Activated CD4-positive, alpha-beta memory T cell treated with anti-CD3 and anti-CD28 coated beads for 36 hours (primary cell): ENCODE measurements at places on chromosomes 16 and 17. TPM values are rescaled to one million over a fixed set of nuclear protein-coding genes. Genes with fewer than 3 reads are reported as not detected.
A peak's percentile ranks its signal among the peaks of the same experiment; 100 is the strongest.

DNA sequence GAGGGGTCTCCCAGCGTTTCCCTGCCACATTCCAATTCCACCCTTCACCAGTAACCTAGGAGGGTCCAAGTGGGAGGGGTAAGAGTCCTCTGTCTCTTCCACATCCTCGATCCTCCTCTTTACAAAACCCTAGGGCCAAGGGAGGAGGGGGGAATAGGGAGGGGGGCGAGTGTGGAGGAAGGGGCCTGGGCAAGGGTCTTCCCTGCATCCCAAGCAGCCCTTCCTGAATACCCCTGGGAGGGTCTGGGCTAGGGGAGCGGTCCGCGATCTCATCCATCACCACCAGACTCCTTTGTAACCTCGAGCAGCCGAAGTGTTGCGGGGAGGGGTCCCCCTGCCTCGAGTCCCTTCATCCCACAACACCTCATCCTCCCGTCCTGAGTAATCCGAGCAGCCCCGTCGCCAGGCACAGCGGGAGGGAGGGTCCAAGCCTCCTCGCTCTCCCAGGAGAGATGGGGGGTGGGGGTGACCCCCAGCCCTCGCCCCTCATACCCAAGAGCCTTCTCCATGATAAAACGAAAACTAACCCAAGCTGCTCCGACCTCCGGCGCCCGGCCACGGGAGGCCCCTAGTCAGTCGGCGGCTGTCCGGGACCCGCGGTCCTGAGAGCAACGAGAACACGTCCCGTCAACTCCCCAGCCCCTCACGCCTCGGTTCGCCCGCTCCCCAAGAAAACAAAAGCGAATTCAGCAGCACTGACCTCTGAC, 502 bp downstream of the SMPD3 start:
- peaks cover 19% of the 10 kb centered on the region for H3K27me3 ChIP-seq
- peaks cover 20% of the 10 kb centered on the region for H3K4me1 ChIP-seq
- peak overlapping the region; percentile 73 for H3K4me3 ChIP-seq
- DNase-seq: no peak

The FNDC8 gene
- total RNA-seq: not detected

The KLHL10 gene
- total RNA-seq: 0.12 TPM

DNA sequence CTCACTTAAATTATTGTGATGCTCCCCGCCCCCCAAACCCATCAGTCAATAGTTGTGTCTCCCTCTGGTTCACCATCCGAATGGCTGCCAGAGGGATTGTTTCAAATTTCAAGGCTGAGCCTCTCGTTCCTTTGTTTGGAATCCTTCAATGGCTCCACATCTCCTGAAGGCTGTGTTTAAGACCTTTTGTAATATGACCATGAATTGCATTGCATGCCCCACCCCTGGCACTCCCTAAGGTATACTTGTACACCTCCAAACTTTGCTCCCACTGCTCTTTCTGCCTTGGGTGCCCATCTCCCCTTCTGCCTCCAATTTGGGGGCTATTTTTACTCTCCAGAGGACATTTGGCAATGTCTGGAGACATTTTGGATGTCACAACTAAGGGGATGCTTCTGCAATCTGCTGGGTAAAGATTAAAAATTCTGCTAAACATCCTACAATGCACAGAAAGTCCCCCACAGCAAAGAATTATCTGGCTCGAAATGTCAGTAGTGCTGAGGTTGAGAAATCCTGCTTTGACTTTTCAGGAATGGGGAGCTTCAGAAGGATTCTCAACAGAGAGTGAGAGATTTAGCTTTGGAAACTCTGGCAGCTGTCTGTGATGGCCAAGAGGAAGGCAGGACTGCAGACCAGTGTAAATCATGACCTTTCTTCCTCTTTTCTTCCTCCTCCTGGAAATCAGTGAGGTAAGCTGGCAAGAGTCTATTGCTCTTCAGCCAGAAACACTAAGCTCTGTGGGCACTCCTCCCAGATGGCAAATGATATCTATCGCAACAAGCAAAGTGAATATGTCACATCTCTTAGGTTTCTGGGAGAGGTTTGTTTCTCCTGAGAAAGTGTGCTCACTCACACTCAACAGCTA, 8.7 kb upstream of the IL4R start:
- no peak for DNase-seq
- H3K4me3 ChIP-seq: no peak overlapping the region
- no peaks in the 10 kb centered on the region for H3K36me3 ChIP-seq
- H3K27ac ChIP-seq: no peak overlapping the region

GRCh38 chr17:44978807-44979206, 10.7 kb upstream of the C1QL1 start:
- no peak overlapping the region for H3K27ac ChIP-seq
- no peak overlapping the region for H3K4me3 ChIP-seq
- DNase-seq: no peak

- H3K27ac ChIP-seq: no peak overlapping the region
- DNase-seq: no peak
- no peak overlapping the region for H3K4me3 ChIP-seq
- peaks cover 10% of the 10 kb centered on the region for H3K27me3 ChIP-seq
These were observed 2.1 kb downstream of the SAMD14 start for GRCh38 chr17:50127697-50128361.

The CTRL gene
- total RNA-seq: 3.1 TPM

DNA sequence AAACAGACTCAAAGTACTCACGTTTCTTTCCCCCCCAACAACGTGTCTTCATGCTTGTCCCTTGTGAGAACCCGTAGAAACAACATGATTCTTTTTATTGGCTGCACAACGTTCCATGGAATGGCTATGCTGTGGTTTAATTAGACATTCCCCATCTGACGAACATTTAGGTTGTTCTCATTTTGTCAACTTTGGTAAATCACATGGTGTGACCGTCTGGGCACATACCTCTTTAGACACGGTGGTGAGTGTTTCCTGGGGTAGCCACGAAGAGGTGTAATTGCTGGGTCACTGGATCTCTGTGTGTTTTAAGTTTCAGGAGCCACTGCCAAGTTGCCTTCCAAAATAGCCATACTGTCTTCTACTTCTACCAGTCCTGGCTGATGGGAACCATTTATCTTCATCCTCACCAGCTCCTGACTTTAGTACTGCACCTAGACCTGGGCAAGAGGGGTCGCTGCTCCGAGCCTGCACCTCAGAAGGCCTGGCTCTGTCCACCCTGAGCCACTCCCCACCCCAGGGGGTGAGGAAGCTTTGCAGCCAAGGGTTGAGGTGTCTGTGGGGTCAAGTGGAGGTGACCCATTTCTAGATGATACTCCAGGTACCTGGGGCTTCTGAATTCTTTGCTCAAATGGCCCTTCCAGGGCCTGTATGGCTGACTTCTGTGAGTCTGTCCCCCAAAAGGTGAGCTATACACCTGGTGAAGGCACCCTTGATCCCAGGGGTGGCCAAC, 84.7 kb downstream of the IRX5 start:
- peaks cover 2% of the 10 kb centered on the region for H3K27me3 ChIP-seq
- no peak for DNase-seq
- H3K4me3 ChIP-seq: no peak overlapping the region
- no peaks in the 10 kb centered on the region for H3K4me1 ChIP-seq
- H3K27ac ChIP-seq: no peak overlapping the region

GRCh38 chr17:79646721-79647455, 36.0 kb upstream of the RBFOX3 start:
- H3K36me3 ChIP-seq: no peaks in the 10 kb centered on the region
- H3K4me3 ChIP-seq: no peak overlapping the region
- H3K27ac ChIP-seq: no peak overlapping the region
- no peaks in the 10 kb centered on the region for H3K4me1 ChIP-seq

- H3K27me3 ChIP-seq: no peaks in the 10 kb centered on the region
- no peaks in the 10 kb centered on the region for H3K36me3 ChIP-seq
- DNase-seq: no peak
- no peak overlapping the region for H3K27ac ChIP-seq
These were observed 16.0 kb upstream of the CDRT4 start for GRCh38 chr17:15483431-15483830.

The GNG13 gene
- total RNA-seq: not detected

GRCh38 chr16:87877942-87878507, 8.7 kb upstream of the SLC7A5 start:
- H3K36me3 ChIP-seq: peaks cover 1% of the 10 kb centered on the region
- no peak overlapping the region for H3K4me3 ChIP-seq
- peaks cover 39% of the 10 kb centered on the region for H3K4me1 ChIP-seq

GRCh38 chr17:17906418-17907215, 65.6 kb downstream of the TOM1L2 start:
- no peak overlapping the region for H3K4me3 ChIP-seq
- no peak for DNase-seq
- no peaks in the 10 kb centered on the region for H3K36me3 ChIP-seq
- no peaks in the 10 kb centered on the region for H3K27me3 ChIP-seq

DNA sequence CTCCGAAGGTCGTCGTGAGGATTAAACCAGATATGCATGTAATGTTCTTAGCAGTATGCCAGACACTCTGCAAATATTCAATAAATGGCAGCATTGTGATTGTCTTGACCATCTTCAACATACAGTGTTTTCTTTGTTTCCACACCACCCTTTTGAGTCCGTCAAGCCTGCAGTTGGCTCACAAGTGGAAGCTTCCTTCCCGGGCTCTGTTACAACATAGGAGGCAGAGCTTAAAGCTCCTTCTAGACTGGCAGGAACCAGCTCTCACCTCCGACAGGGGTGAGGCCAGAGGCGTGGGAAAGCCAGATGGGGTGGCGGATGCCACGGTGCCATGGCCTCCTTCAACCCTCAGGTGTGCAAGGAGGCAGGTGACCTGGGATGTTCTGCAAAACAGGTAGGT, 138.3 kb downstream of the FOXL1 start:
- H3K27me3 ChIP-seq: peaks cover 13% of the 10 kb centered on the region
- H3K4me3 ChIP-seq: no peak overlapping the region
- DNase-seq: no peak
- no peaks in the 10 kb centered on the region for H3K36me3 ChIP-seq
- H3K27ac ChIP-seq: no peak overlapping the region

- DNase-seq: no peak
- no peaks in the 10 kb centered on the region for H3K27me3 ChIP-seq
- H3K4me3 ChIP-seq: peak overlapping the region; percentile 77
- peak overlapping the region; percentile 97 for H3K27ac ChIP-seq
These were observed 4.0 kb upstream of the SLFN12L start for GRCh38 chr17:35541434-35541833.

The MEIOB gene
- not detected for total RNA-seq

DNA sequence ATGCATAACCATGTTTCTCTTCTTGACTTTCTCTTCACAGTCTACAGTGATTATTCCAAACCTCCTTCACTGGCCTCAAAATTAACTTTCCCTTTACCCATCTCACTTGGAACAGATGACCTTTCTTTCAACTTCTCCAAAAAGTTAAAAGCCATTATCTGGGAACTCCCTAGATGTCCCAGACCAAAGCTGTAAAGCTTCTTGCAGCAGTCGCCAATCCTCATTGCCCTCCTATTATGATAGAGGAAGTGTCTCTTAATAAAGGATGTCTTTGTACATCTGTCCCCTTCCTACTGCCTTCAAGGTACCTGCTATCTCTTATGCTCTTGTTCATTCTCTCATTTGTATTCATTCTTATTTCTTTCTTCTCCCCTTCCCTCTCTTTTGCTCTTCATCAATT, 127.5 kb downstream of the MRTFB start:
- H3K4me3 ChIP-seq: no peak overlapping the region
- H3K27me3 ChIP-seq: no peaks in the 10 kb centered on the region
- no peak for DNase-seq
- peaks cover 12% of the 10 kb centered on the region for H3K4me1 ChIP-seq
- no peak overlapping the region for H3K27ac ChIP-seq
- peaks cover 1% of the 10 kb centered on the region for H3K36me3 ChIP-seq

GRCh38 chr16:10964891-10965326, 20.5 kb downstream of the CLEC16A start:
- peak; percentile 90 for DNase-seq
- no peaks in the 10 kb centered on the region for H3K27me3 ChIP-seq
- H3K27ac ChIP-seq: peak overlapping the region; percentile 98
- H3K36me3 ChIP-seq: peaks cover 47% of the 10 kb centered on the region

The NAGS gene
- total RNA-seq: 1.7 TPM

DNA sequence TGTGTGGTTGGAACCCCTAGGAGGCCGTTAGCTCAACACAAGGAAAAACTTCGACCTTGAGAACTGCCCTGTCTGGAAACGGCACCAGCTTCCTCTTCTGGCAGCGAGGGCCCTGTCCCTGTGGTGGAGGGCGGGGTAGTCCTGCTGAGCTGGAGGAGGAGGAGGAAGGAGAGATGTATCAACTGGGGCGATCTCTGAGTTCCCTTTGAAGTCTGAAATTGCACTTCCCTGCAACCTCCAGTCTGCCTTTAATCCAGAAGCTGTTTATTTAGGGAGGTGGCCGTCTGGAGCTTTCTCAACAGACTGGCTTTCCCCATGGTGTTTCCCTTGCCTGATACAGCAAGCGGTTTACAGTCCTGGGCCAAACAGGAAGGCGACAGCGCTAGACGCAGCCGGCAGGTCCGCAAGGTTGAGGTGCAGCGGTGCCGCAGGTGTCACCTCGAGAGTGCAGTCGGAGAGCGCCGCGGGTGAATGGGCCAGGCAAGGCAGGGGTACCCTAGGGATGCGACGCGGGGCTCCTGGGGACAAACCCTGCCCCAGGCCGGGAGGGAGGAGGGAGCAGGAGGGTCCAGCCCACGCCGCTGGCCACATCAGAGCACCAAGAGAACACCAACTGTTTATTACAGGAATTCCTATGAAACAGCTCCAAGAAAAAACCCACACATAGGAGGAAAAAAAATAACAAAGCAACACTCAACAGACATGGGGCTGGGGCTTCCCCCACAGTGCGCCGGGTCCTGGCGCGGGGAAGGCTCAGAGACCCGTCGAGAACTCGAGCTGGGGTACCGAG, 11.4 kb upstream of the MRPS23 start:
- H3K4me1 ChIP-seq: peaks cover 13% of the 10 kb centered on the region
- no peak overlapping the region for H3K27ac ChIP-seq
- peak; percentile 46 for DNase-seq

DNA sequence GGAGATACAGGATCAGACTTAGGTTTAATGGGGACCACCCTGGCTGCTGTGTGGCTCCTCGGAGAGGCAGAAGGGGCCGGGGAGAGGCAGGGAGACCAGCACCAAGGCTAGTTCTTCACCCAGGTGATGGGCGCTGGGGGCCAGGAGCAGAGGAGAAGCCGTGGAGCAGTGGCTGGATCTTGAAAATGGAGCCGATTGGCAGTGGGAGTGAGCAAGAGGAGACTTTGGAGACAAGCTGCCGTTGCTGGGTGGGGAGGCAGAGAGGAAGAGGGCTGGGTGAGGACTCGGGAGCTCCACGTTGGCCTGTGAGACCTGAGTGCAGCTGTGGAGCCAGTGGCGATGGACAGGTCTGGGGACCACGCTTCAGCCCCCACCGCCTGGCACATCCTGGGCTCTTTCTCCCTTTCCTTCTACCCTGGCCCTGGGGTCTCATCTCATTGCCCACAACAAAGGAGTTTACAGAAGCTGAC, 9.0 kb downstream of the RAB11FIP4 start:
- no peaks in the 10 kb centered on the region for H3K36me3 ChIP-seq
- H3K27ac ChIP-seq: no peak overlapping the region
- H3K4me1 ChIP-seq: no peaks in the 10 kb centered on the region
- no peak overlapping the region for H3K4me3 ChIP-seq

The MYCBPAP gene
- total RNA-seq: 8.1 TPM
